ENCODE measurements at places on chromosomes 3 and 15.

- peak; percentile 36 for DNase-seq
Measured at GRCh38 chr3:18443665-18444594, 18.8 kb upstream of the SATB1 start.

- no peak for DNase-seq
Measured at GRCh38 chr3:23073724-23074305, 129.3 kb upstream of the UBE2E2 start.

DNA sequence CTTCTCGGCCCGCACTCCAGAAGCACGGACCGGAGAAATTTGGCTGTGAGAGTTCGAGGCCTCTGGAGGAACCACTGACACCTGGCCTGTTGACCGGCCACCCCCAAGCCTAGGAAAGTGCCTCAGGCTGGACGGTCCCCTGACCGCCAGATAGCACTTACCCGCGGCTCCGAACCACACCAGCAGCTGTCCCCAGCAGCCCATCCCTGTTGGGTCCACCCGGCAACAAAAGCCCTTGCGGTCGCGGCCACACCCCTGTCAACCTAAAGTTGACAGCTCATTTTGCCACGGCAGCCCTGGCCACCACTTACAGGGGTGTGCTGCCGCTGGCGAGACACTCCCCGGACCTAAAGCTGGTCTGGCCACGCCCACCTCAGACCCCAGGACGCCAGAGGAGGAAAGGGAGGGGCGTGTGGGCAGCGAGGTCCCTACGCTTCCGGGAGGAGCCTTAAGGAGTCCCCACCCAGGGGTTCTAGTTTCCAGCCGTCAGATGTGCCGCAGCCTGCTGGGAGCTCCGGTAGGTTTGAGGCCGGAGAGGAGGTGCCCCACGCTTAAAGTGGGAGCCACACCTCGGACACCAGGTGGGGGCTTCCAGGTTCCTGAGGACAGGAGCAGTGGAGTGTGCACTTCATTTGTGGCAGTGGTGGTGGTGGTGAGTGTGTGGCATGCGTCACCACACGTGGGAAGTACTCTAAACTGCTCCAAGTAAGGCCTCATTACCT, at the start of gene LTK:
LTK (minus strand) TSS at position 322 of the 722 bp plus-strand sequence; CDS start at position 204, 118 bp downstream.
- DNase-seq: peak; percentile 77

DNA sequence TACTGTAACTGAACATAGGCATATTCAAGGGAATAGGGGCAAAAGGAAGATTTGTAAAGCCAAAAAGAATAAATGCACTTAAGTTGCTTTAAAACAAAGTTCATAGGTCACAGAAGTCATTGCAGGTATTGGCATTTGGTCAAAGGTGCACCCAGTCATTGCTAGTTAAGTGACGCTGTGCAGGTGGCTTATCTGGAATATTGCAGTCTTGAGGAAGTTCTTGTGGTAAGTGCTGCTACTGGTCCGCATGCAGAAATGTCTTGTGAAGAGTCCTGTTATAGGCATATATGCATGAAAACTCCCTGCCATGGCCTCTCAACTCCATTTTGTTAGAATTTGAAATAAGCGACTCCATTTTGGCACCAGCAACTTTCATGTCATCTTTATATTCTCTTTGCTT, 293.1 kb downstream of the GBE1 start:
- no peak for DNase-seq

DNA sequence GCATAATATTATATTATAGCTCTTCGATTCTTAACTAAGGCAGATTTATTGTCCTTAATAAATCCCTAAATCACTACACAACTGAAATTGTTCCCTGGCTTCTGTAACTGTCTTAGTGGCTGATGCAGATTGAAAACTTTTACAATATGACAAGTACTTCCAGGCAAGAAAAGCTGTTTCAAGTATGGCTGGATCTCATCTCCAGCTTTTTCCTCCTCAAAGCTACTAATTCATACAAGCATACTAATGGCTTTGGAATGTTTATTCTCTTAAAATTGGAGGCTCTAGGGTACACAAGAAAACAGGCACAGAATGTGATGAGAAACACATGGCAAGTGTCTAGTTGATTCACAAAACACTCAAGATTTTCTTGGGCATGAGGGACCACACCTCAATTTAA, 351.5 kb upstream of the ICE2 start:
- DNase-seq: no peak

- no peak for DNase-seq
Measured at GRCh38 chr3:113834983-113835382, 3.6 kb upstream of the GRAMD1C start.

- DNase-seq: no peak
Measured at GRCh38 chr3:177201700-177202397, 4.6 kb upstream of the TBL1XR1 start.

Measured in iPS-NIHi11 (cell line).